ENCODE measurements at places on chromosomes 1 and 21. TPM values are rescaled to one million over a fixed set of nuclear protein-coding genes. Genes with fewer than 3 reads are reported as not detected.

Gene CNKSR1
- 31.0 TPM for total RNA-seq

- no peak for DNase-seq
Measured at GRCh38 chr1:95815511-95815910, 581.5 kb downstream of the RWDD3 start.

Gene CHML
- 33.7 TPM for total RNA-seq

DNA sequence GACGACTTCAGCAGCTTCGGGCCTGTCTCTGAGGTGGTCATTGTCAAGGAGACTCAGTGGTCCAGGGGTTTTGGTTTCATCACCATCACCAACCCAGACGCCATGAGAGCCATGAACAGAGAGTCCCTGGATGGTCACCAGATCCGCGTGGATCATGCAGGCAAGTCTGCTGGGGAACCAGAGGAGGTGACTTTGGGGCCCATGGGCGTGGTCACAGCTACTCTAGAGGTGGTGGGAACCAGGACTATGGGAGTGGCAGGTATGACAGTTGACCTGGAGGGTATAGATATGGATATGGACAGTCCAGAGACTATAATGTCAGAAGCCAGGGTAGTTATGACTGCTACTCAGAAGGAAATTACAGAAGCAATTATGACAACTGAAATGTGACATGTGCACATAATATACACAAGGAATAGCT lies 19.3 kb upstream of the METTL13 start:
- DNase-seq: no peak

Gene AJAP1
- total RNA-seq: not detected

DNA sequence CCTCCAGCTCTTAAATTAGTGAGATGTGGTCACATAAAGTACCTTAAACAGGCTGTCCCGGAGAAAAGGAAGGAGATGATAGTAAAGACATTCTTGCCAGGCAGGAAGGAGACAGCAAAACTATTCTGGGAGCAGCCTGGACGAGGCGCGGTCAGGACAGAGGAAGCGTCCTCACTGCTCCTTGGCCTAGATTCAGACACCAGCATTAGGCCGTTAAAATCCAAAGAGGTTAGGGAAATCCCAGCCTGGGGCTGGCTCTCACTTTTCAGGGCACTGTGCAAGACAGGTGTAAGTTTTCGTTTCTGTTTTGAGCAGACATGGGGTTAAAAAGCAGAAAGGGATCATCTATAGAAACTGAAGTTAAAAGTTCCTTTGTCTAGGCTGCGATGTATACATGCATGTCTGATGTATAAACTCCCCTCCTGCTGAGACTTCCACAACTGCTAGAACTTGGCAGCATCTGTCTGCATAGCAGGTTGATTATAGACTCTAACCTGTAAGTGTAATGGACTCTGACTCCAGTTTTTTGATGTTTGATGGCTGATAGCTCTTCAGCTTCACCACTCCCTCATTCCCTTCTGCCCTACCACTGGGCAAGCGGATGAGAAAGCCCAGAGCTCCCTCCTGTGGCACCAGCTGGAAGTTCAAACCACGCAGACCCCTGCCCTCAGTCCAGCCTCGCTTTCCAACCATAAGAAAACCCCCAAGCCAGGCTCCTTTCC lies 21.5 kb downstream of the STPG1 start:
- DNase-seq: peak; percentile 71
